ENCODE measurements at places on chromosomes 2 and 18. TPM values are rescaled to one million over a fixed set of nuclear protein-coding genes. Genes with fewer than 3 reads are reported as not detected.

DNA sequence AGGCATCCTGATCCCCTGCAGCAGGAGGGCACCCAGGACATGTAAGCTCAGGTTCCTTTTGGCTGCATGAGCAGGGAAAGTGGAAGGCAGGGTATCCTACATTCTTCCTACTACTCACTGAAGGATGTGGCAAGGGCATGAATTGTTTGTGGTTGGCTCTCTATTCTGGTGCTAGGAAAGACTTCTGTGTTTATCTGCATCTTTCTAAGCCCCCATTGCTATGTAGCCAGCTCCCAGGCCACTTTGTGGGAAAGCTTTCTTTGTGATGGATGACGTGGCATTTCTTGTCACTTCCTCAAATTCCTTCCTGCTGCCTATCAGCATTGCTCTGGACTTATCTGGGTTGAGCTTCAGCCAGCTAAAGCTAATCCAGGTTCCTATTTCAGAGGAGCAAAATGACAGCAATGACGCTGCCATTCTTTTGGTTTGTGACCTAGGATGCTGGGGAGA, 46.2 kb downstream of the MEIS1 start:
- DNase-seq, result no peak

DNA sequence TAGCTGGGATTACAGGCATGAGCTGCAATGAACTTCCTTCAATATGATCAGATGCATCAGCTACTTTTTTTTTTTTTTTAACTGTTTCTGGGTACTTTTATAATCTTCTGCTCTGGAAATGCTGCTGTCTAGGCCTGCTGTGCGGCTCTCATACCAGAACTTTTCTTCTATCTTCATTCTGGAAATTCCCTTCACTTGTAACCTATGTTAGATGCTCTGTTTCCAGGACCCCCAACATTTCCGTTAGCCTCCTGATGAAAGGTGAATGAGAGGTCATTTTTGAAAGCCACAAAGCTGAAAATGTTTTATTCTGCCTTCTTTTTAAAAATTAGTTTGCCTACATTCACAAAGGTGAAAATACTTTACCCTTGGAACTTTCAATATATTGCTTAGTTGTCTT, 8.6 kb downstream of the AGFG1 start:
- no peak for DNase-seq

DNA sequence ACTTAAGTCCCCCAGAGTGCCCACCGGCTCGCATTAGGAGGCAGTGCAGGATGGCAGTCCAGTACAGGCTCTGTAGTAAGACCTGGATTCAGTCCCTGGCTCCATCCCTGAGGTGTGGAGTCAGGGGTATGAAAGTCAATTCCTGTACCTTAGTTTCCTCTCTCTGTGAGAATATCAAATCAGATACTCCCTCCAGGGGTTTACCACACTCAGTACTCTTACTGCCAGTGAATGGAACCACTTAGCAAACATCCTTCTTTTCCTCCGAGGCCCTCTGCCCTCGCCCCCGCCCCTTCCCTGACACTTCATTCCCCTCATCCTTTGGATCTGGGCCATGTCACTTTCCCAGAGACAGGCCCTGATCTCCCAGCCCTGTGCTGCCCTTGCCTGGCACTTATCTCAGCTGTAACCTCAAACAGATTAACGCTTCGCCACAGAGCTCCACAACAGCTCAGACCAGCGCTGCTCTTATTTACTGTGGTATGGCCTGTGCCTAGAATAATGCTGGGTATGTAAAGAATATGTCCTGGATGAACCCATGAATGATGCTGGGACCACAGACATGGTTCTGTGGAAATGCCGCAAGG, 159.0 kb upstream of the TMEM200C start:
- no peak for DNase-seq

DNA sequence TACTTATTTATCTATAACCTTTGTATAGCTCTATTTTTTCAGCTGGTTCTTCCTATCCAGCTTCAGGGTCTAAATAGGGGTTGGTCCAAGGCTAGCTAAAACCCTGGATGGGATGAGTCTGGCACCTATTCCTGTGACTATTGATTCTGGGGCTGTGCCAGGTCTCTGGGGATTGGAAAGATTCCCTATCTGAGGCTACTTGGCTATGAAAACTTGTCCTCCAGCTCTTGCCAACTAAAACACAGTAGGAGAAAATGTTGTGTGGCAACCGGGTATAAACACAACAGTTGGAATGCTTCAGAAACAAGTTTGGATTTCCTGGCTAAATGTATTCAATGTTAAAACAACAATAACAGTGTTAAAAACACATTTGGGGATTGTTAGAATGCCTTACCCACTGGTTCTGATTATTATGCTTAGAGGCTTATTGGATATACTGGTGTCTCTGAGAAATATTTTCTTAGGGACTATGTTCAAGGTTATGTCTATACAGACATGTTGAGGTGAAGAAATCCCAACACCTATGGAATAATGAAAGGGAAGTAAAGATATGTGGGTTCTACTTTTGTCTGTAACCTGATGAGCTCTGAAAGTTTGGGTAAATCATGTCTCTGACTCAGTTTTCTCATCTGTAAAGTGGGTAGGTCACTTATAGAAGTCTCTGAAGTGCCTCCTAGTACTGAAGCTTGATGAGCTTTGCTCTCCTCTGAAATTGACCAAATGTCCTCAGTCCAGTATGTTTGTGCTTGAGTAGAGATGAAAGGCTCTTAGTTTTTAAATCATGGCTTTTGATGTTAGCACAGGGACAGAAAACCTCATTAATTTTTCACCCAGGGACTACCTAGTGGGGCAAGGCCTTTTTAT, 460.7 kb downstream of the MTX2 start:
- DNase-seq, result no peak

- no peak for DNase-seq
Measured at GRCh38 chr2:111072220-111072871, 48.4 kb upstream of the BCL2L11 start.

GRCh38 chr18:41955688-41956087, 654 bp downstream of the PIK3C3 start:
- DNase-seq, result no peak

GRCh38 chr2:84631047-84631446, 114.7 kb downstream of the DNAH6 start:
- no peak for DNase-seq

- no peak for DNase-seq
Measured at GRCh38 chr2:26471766-26472706, 5.9 kb downstream of the OTOF start.

DNA sequence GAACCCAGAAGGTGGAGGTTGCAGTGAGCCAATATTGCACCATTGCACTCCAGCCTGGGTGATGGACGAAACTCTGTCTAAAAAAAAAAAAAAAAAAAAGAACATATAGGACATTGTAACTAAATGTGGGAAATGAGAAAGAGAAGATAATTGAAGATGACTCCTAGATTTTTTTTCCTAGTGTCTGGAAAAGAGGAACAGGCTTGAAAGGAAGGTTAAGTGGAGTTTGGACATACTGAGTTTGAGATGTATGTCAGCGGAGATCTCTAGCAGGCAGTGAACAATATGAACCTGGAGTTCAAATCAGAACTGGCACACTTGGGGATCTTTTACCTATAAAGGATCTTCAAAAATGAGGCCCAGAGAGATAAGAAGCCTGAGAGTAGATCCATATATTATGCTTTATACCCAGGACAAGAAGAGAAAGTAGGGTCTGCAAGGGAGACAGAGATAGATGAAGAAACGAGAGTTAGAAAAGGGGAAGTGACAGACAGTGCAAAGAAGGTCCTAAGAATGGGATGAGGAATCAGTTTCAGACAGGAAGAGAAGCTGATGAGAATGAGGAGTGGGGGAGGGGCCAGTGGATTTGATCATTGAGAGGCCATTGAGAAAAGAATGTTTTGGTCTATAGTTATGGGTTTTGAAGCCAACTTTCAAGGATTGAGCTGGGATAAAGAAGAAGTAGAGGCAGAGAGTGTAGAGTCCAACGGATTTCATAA, 46.9 kb upstream of the CD28 start:
- DNase-seq, result no peak

GRCh38 chr2:28944535-28945248, 36.4 kb upstream of the TOGARAM2 start:
- DNase-seq, result no peak

DNA sequence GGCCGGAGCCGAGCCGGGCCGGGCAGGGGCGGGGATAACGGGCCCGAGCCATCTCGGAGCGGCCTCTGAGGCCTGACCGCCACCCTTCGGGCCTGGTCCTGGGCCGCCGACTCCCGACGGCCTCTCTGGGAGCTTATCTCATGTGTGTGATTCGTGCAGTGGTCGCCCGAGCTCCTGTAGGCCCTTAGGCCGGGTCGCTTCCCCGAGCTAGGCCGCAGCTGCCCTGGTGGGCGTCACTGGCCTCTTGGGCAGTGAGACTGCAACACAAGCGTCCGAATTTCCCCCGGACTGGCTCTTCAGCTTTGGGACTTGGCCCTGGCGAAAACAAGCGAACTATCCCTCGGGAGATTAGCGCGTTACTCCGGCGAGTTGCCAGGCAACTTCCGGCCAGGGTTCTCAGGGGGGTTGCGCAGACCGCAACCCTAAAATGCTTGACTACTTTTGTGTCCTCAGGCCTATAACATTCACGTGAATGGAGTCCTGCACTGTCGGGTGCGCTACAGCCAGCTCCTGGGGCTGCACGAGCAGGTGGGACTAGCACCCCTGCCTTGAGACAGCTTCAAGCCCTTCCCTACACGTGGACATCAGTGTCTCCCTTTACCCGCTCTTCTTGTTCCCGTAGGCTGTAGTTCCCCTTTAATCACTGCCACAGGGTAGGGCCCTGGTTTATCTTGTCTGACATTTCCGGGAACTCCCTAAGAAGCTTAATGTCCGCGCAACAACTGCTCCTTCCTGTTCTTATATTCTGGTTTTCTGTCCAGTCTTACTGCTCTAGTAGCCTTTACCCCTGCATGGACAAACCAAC, 602 bp downstream of the SNX17 start:
- no peak for DNase-seq

- no peak for DNase-seq
Measured at GRCh38 chr18:43846299-43846698, 569.0 kb upstream of the SYT4 start.

- DNase-seq, result no peak
Measured at GRCh38 chr2:164114937-164115336, 379.1 kb upstream of the FIGN start.

DNA sequence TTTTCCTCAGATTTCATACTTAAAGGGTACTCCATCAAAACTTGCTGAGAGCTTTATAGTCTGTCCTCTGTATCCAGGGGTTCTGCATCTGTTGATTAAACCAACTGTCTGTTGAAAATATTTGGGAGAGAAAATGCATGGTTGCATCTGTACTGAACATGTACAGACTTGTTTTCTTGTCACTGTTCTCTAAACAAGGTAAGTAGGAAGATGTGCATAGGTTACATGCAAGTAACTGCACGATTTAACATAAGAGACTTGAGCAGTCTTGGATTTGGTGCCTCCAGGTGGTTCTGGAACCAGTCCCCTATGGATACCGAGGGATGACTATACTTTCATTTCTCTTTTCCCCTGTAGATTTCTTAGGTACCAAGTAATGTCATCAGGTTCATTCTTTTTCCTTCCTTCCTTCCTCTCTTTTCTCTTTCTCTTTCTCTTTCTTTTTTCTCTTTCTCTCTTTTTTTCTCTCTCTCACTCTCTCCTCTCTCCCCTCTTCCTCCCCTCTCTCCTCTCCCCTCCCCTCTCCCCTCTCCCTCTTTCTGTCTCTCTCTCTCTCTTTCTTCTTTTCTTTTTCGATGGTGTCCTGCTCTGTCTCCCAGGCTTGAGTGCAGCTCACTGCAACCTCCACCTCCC, 23.2 kb downstream of the ADNP2 start:
- peak; percentile 7 for DNase-seq

DNA sequence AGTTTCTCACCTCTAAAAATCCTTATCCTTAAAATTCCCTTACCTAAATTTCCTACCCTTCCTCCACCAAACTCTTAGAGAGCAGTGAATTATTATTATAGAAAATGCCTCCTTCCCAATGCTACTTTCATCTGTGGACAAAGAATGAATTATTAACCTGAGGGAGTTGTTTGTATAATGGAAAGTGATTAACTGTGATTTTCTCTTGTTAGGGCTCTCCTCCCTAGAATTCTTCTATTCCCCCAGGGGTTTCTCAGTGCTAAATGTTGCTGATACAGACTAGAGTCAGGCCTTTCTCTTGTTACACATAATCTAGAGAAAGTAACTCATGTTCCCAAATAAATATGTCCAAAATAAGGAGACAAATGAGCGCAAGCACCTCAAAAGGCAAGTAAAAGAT, 23.3 kb downstream of the EPB41L5 start:
- no peak for DNase-seq

DNA sequence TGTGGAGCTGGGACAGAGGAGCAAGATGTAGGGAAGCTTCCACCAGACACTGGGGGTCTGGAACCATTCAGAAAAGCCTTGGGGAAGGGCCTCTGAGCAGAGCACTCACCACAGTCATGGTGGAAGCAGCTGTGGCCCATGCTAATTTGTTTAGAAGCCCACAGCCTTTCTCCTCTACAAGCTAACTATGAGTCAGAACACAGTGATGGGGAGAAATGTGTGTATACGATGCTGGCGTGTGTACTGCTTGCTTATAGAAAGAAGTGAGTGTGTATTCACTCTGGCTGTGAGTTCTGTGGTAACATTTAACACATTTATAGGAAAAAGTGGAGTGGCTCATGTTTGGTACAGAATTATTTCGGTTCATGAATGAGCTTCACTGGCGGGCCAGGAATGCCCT, 157.0 kb upstream of the ACAA2 start:
- DNase-seq, result no peak

GRCh38 chr2:202049840-202050239, 16.2 kb downstream of the FZD7 start:
- DNase-seq, result no peak

DNA sequence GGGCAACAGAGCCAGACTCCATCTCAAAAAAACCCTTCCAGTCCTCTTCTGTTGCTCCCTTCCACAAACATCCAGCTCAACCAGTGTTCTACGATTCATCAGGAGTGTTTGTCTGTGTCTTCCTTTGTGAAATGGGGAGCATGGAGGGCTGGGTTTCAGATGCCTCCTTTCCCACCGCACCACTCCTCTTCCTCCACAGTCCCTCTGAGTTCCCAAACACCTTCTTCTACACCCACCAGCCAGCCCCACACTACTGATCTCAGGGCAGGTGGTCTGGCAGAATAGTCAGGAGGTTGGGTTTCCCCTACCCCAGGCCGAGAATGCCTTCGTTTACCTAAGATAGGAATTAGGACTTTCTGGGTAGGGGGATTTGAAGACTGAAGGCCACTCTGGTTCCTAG, 36.9 kb downstream of the NGEF start:
- DNase-seq, result no peak

- no peak for DNase-seq
Measured at GRCh38 chr2:42602218-42602875, 33.9 kb downstream of the MTA3 start.

GRCh38 chr2:20357638-20358389, 7.2 kb upstream of the PUM2 start:
- DNase-seq, result peak; percentile 72

Gene CNTNAP5
- not detected for total RNA-seq

Gene RAX
- not detected for total RNA-seq

Gene TMEM178A
- total RNA-seq, result 1.2 TPM

Gene INHA
- not detected for total RNA-seq

Gene AFF3
- total RNA-seq, result 36.4 TPM

Gene AGXT
- total RNA-seq, result not detected

Gene SLC8A1
- total RNA-seq, result 166 TPM

Gene BIN1
- 32.4 TPM for total RNA-seq

Measured in esophagus muscularis mucosa (tissue), 4 donors.